ENCODE measurements at places on chromosomes 1 and 21.
A peak's percentile ranks its signal among the peaks of the same experiment; 100 is the strongest.

- DNase-seq, result no peak
Measured at GRCh38 chr1:198664068-198664788, 25.4 kb downstream of the PTPRC start.

DNA sequence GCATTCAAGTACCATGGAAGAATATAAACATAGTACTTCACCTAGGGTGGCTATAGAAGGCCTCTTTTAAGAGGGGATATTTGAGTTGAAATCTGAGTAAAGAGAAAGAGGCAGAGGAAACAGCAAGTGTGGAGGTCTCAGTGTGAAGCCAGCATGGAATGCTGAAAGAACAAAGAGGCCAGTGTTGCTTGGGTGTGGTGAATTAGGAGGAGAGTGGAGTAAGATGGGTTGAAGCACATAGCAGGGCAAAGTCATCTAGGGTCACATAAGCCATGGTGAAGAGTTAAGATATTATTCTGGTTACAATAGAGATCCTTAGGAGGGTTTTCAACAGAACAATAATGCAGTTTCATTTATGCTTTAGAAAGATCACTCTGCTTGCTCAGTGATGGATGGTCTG, 37.5 kb downstream of the C1orf141 start:
- peak; percentile 80 for DNase-seq

DNA sequence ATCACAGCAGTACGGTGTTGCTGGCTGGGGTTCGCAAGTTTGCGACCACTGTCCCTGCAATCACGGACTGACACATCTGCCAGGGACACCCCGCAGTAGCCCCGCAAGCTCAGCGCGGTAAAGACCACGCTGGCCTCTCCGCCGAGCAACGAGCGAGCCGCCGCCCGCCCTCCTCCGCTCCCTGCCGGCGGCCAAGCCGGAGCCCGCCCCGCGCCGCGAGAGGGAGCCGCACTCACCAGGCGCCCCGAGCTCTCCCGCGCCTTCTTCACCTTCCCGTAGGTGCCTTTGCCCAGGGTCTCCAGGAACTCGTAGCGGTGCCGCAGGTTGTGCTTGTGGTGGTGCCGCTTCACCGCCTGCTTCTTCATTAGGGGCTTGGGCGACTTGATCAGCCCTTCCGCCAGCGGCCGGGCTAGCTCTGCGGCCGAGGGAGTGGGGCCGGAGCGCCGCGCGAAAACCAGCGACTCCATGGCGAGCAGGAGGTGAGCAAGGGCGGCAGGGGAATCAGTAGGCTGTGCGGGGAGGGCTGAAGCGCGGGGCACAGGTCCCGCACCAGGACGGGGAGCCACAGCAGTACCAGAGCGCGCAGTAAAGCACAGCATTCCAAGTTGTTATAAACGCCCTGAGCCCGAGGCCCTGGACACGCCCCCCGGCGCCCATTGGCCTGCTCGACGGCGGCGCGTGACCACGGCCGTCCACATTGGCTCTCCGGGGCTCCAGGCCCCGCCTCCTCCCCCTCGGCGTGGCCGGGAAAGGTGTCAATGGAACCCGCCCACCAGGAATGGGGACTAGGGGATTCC, at the start of gene NUAK2:
TSS of gene NUAK2 (minus strand) at position 584 of the 797 bp plus-strand sequence. CDS start at position 467, 117 bp downstream.
- DNase-seq, result peak; percentile 75

DNA sequence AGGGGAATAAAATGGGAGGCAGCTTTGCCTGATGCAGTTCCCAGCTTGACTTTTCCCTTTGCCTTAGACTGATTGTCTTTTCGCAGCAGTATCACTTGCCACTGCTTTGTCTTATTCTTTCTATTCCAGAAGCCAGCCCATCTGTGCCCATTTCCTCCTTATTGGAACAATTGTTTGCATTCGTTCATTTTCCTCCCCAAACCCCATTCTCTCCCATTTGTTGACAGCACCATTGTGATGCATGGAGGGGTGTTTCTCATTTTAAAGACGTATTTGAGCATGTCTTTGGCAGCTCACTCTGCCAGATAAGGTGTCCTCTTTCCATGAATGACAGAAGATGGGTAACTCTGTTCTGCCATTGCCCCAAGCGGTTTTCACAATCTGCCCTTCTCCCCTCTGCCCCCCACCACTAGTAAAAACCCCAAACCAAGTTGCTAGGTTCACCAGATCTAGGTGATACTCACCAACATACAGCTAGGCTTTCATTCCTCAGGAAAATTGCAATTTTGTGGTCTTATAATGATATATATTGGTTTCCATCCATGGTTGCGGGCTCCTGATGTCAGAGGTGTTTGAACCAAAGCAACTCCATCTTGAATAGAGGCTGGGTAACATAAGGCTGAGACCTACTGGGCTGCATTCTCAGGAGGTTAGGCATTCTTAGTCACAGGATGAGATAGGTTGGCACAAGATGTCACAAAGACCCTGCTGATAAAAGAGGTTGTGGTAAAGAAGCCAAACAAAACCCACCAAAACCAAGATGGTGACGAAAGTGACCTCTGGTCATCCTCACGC, 30.8 kb downstream of the SERBP1 start:
- DNase-seq, result no peak
